ENCODE measurements at places on chromosomes 16 and 17.

GRCh38 chr17:59267776-59268175 is 47.5 kb downstream of the GDPD1 start:
- no peak for DNase-seq

DNA sequence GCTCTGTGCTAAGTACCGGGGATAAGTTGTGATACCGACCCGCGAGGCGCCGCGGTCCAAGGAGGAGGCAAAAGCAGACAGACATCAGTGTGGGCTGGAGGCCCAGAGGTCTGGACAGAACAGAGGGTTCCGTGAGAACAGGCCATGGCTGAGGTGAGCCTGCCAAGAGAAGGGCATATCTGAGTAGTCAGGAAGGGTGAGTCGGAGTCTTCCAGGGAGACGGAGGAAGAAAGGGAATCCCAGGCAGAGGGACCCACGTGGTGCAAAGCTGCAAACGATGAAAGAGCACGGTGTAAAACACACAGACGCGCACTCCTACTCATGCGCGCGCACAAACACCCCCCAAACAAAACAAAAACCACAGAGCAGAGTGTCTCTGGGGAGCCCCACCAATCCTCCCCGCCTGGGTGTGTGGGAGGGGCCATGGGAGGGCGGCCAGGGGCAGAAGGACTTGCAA is 18.1 kb downstream of the RHBDL3 start:
- no peak for DNase-seq

- DNase-seq: no peak
Measured at GRCh38 chr17:68103148-68103547, 67.6 kb downstream of the KPNA2 start.

GRCh38 chr17:47733674-47734410 is 806 bp downstream of the TBX21 start:
- DNase-seq: no peak

- DNase-seq: no peak
Measured at GRCh38 chr17:78670850-78671725, 93.9 kb upstream of the DNAH17 start.

DNA sequence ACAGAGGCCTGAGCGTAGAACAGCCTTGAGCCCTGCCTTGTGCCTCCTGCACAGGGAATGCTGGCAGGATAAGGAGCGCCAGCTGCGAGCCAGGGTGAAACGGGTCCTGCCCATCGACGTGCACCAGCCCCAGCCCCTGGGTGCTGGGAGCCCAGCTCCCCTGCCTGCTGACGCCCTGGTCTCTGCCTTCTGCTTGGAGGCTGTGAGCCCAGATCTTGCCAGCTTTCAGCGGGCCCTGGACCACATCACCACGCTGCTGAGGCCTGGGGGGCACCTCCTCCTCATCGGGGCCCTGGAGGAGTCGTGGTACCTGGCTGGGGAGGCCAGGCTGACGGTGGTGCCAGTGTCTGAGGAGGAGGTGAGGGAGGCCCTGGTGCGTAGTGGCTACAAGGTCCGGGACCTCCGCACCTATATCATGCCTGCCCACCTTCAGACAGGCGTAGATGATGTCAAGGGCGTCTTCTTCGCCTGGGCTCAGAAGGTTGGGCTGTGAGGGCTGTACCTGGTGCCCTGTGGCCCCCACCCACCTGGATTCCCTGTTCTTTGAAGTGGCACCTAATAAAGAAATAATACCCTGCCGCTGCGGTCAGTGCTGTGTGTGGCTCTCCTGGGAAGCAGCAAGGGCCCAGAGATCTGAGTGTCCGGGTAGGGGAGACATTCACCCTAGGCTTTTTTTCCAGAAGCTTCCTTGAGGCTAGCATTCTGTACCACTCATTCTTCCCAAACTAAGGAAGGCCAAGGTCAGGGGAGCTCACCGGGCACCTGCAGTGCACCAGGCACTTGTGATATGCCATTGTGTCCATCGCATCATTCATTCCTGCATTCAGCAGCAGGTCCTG is 1.9 kb downstream of the PNMT start:
- DNase-seq: no peak

GRCh38 chr17:20032636-20033035 is 23.5 kb downstream of the SPECC1 start:
- DNase-seq: no peak

GRCh38 chr16:62392698-62393097 is 356.5 kb upstream of the CDH8 start:
- DNase-seq: no peak

GRCh38 chr16:76535-77272 is 1.3 kb upstream of the MPG start:
- DNase-seq: peak; percentile 72

DNA sequence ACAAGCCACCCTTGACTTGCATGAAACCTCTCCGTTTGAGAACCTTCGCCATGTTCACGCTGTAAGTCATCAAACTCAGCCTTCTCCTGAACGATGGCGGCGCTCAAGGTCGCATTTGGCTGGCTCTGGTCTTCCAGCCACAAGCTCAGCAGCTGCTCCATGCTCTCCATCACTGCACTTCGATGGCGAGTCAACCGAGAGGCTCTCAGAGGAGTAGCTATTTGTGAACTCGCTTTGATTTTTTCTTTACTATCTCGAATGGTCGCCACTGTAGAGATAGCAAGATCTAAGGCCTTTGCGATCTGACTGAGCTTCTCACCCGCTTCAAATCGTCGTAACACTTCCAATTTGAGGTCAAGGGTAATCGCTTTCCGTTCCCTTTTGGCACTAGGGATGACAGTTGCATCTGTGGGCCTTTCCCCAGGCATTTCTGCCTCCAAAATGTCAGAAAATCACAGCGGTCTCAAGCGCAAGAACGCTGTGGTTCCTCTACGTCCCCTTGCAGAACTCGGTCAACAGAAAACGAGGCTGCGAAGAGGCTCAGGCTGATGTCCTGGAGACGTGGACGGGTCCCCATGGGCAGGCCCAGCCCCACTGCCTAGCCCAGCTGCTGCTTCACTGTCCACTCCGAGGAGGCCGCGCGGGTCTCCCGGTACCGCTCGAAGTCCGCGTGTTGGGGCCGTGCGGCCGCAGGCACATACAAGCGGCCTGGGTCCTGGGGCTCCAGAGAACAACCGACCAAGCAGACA is 23.1 kb downstream of the DEF8 start:
- DNase-seq: no peak

DNA sequence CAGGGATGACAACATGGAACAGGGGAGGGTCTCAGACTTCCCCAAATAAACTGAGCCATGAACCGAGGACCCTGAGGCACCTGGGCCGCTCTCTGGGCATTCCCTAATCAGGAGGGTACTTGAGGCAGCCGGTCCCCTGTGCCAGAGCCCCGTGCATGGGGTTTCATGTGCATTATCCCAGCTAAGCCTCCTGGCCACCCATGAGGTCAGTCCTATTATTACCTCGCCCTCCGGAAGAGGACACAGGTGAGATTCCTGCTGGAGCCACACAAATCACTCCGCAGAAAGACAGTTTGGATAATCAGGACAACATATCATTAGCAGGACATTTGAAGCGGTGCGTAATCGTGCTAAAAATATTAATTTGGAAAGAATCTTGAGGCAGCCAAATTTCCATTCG is 274.0 kb downstream of the PARN start:
- DNase-seq: no peak

- DNase-seq: no peak
Measured at GRCh38 chr17:2388683-2389055, 12.2 kb downstream of the MNT start.

- DNase-seq: no peak
Measured at GRCh38 chr17:43342589-43342890, 56.3 kb upstream of the ARL4D start.

DNA sequence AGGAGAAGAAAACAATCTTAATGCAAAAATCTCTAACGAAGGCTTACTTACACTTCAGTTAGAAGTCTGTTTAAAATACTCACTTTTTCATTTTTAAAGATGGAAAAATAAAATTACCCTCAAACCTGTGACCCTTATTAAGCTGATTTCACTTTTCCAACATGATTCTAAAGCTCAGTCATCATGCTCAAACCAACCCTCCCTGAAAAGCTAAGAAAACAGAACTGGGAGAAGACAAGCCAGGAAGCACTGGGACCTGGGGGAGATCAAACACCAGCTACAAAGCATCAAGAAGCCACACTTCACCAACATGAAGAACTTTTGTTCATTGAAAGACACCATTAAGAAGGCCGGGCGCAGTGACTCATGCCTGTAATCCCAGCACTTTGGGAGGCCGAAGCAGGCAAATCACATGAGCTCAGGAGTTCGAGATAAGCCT is 88.8 kb downstream of the LITAF start:
- DNase-seq: peak; percentile 85

DNA sequence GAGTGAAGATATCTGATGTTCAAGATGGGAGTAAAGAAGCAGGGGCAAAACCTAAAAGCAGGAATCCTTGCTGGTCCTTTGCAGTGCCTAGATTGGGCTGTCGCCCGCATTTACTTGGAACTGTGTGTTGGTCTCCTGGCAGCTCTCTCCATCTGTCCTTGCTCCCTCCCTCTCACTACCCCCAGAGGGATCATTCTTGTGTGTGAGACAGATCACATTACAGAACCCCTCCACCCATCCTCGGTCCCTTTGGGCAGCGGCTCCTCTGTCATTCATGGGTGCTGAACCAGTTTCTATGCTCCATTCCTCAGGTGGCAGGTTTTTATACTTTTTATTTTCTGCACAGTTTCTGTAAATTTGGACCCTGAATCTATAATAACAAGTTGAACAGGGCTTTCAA is 99.4 kb upstream of the MYOCD start:
- DNase-seq: no peak

DNA sequence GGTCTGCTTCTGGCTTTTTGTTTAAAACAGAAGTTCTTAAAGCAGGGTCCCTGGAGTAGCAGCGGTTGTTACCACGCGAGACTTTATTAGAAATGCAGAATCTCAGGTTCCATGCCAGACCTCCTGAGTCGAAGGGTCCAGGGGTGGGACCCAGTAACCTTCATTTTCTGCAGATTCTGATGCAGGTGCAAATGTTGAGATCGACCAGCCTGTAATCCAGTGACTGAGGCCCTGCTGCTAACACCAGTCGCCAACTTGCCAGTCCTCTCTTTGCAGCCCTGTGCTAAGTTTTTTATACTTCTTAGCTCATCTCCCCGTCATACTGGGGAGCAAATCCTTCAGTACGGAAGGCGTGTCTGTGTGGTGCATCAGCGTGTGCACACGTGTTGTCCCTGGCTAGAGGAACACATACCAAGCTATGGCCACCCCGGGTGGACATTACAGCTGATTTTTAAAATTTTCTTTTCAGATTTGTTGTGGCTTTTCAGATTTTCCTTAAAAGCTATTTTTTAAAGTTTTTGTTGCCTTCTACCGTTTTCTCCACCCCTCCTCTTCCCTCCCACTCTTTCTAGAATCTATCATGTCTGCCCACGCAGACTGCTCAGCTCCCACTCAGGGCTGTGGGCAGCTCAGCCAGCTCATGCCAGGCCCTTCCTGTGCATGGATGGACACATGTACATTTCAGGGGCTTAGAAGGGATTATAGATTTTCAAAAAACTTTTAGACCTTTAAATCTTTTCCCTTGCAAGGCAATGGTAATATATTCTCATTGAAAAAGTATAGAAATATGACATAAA is 57.7 kb downstream of the MEAK7 start:
- DNase-seq: no peak

- no peak for DNase-seq
Measured at GRCh38 chr17:79191270-79191934, 116.8 kb downstream of the ENGASE start.

DNA sequence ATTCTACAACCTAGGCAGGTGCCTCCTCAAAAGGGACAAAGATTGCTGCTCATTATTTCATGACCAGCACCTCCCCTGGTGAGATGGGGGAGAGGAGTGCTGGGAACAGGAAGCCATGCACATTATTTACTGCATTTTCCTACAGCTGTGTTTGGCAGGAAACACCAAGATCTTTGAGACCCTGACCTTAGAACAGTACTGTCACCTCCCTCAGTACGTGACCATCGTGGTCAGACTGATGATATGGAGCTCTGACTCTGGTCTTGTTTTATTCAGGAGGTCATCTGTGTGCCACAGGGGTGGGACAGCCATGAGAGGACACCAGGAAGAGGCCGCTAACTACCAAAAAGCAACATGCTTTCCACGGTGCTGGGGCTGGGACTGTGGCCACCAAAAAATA is 37.4 kb downstream of the USP22 start:
- no peak for DNase-seq

GRCh38 chr16:87047221-87048037 is 269.8 kb downstream of the C16orf95 start:
- no peak for DNase-seq

GRCh38 chr16:22844416-22844815 is 30.5 kb downstream of the HS3ST2 start:
- no peak for DNase-seq

GRCh38 chr16:69888005-69888590 is 63.0 kb upstream of the CLEC18A start:
- no peak for DNase-seq

DNA sequence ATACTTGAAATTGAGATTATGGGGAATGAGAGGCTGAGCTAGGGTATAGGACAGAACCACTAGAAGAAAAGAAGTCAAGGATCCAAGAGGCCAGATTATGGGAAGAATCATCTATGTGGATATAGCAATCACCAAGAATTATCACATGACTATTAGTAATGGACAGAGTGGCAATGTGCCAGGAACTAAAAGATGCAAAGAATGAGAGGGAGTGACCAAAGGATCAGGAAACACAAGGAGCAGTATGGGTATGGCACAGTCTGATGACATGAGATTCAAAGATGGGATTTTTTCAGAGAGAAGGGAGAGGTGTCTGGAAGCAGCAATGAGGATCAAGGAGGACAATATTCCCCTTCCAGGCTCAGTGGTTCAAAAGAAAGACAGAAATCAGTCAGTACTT is 212.2 kb downstream of the AATF start:
- peak; percentile 44 for DNase-seq

- no peak for DNase-seq
Measured at GRCh38 chr17:79776376-79777119, 1.4 kb upstream of the CBX2 start.

DNA sequence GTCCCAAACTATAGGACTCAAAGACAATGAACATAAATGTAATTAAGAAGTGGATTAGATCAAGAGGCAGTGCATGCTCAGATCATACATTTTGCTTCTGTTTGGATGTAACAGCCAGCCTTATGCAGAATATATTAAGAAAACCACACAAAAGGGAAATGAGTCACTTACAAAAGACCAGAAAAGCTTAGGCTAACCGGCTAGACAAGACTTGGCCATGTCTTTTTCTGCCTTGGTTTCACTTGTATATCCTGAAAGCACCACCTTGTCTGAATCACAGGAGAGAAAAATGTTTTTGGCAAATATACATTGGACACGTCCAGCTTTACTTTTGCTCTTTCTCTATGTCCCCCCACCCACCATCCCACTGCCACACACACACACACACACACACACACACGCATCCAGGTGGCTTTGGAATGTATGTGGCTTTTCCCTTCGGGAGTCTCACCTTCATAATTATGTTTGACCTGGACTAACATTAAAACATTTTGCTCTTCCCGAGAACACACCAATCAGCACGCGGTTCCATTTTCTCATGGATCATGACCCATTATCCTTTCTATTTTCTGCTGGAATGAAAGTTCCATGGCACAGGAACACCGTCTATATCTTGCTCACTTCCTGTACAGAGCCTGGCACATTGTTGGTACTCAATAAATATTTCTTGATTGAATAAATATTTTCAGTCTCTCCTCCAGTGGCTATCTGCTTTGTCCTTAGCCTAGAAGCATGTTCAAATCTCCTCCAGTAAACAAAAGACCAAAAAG is 64.6 kb downstream of the CDK5R1 start:
- peak; percentile 75 for DNase-seq

GRCh38 chr16:21218153-21218552 is 6.8 kb upstream of the ZP2 start:
- no peak for DNase-seq
